Lower leg skin (tissue), 4 donors: ENCODE measurements at places on chromosomes 13 and 19. TPM values are rescaled to one million over a fixed set of nuclear protein-coding genes. Genes with fewer than 3 reads are reported as not detected.

Gene FZR1
- 58.9 TPM for total RNA-seq

Gene MADCAM1
- 0.57 TPM for total RNA-seq

Gene OR7C1
- 3.3 TPM for total RNA-seq

Gene SYNGR4
- total RNA-seq = not detected

Gene LRRC4B
- total RNA-seq = 0.25 TPM

Gene ZNF429
- 5.0 TPM for total RNA-seq

Gene CAMSAP3
- total RNA-seq = 113 TPM
